ENCODE measurements at places on chromosomes 3 and 15.

GRCh38 chr3:140265302-140265701, 330.3 kb downstream of the CLSTN2 start:
- no peak for DNase-seq

- no peak for DNase-seq
These were observed 48.6 kb upstream of the MAGEF1 start for GRCh38 chr3:184760337-184761074.

GRCh38 chr3:48047841-48048464, 31.7 kb upstream of the MAP4 start:
- DNase-seq, result no peak

GRCh38 chr3:33054100-33055092, 42.5 kb downstream of the GLB1 start:
- no peak for DNase-seq

- no peak for DNase-seq
These were observed 3.5 kb upstream of the ABHD17C start for GRCh38 chr15:80691575-80691974.

- DNase-seq, result no peak
These were observed 1333.5 kb upstream of the CADM2 start for GRCh38 chr3:83625261-83625660.

- DNase-seq, result no peak
These were observed 4.8 kb downstream of the SACM1L start for GRCh38 chr3:45693941-45694521.
